Glutamatergic neuron (in vitro differentiated cells): ENCODE measurements at places on chromosomes 7 and 10. TPM values are rescaled to one million over a fixed set of nuclear protein-coding genes. Genes with fewer than 3 reads are reported as not detected.

DNA sequence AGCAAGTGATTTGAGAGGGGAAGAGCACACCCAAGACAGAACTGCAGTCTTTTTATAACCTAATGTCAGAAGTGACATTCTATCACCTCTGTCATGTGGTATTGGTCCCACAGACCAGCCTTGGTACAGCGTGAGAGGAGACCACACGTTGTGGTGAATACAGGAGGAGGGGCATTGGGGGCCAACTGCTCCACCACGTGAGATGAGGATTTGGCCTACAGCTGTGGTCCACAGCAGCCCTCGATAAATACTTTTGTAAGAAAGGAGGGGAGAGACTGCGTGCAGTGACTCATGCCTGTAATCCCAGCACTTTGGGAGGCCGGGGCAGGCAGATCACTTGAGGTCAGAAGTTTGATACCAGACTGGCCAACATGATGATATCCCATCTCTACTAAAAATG is 243.1 kb downstream of the FGFR2 start:
- peaks cover 2% of the 10 kb centered on the region for H3K27me3 ChIP-seq
- H3K27ac ChIP-seq: no peak overlapping the region
- H3K4me3 ChIP-seq: no peak overlapping the region
- peaks cover 5% of the 10 kb centered on the region for H3K4me1 ChIP-seq
- no peaks in the 10 kb centered on the region for H3K36me3 ChIP-seq
- no peak for DNase-seq

DNA sequence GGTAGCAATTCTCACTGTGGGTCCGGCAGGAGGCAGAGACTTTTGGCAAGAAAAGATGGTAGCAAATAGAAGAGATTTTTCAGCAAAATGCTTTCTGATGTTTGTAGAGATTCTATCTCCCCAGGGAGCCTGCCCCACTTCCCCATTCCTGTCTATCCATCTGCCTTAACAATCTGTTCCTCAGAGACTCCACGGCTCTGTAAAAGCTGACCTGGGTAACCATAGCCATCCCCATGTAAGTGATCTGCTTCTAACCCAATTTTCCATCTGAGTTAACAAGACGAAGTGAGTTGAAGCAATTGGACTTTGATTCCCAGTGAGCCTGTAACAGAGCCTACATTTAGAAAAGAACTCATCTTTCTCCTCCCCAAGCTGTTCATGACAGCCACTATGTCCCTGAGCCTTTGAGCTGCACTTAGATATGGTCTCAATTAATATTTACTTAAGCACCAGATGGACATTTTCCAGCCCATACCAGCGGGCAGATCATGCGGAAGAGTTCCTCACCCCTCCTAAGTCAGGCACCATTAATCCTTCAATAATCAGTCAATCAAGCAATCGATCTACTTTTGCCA is 896.1 kb downstream of the CCSER2 start:
- H3K4me3 ChIP-seq: peak overlapping the region; percentile 58
- peak; percentile 38 for DNase-seq
- peaks cover 8% of the 10 kb centered on the region for H3K27me3 ChIP-seq
- H3K4me1 ChIP-seq: peaks cover 38% of the 10 kb centered on the region

- no peak for DNase-seq
- peaks cover 11% of the 10 kb centered on the region for H3K4me1 ChIP-seq
- no peak overlapping the region for H3K27ac ChIP-seq
- H3K4me3 ChIP-seq: no peak overlapping the region
These were observed 3.5 kb downstream of the ACTA2 start for GRCh38 chr10:88949051-88949450.

DNA sequence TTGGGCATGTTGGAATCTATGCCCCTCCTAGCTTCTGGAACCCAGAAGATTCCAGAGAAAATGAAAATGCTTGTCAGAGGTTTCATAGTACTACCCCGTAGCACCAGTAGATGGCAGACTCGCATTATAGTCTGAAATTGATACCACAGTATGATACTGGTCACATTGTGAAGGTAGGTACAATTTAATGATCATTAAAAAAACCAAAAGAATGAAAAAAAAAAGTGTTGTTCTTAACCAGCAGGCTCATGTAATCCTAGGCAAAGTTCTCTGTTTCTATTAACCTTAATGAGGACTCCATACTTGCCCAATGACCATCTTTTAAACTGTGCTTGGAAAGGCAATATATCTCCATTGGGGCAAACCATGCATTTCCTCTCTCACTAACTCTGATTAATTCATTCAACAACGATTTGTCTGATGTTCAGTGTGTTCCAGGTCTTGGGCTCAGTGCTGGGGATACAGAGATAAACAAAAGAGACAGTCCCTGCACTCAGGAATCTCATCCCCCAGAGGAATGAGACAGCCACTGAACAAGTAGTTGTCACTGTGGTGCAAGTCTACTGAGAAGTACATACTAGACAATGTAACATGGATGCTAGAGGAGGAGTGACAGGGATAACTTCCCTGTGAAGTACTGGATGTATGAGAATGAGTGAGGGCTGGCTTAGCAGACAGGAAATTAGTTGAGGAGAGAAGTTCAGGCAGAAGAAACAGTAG is 223.5 kb upstream of the PHYHIPL start:
- no peak overlapping the region for H3K4me3 ChIP-seq
- H3K27ac ChIP-seq: no peak overlapping the region
- H3K27me3 ChIP-seq: no peaks in the 10 kb centered on the region
- no peaks in the 10 kb centered on the region for H3K36me3 ChIP-seq

DNA sequence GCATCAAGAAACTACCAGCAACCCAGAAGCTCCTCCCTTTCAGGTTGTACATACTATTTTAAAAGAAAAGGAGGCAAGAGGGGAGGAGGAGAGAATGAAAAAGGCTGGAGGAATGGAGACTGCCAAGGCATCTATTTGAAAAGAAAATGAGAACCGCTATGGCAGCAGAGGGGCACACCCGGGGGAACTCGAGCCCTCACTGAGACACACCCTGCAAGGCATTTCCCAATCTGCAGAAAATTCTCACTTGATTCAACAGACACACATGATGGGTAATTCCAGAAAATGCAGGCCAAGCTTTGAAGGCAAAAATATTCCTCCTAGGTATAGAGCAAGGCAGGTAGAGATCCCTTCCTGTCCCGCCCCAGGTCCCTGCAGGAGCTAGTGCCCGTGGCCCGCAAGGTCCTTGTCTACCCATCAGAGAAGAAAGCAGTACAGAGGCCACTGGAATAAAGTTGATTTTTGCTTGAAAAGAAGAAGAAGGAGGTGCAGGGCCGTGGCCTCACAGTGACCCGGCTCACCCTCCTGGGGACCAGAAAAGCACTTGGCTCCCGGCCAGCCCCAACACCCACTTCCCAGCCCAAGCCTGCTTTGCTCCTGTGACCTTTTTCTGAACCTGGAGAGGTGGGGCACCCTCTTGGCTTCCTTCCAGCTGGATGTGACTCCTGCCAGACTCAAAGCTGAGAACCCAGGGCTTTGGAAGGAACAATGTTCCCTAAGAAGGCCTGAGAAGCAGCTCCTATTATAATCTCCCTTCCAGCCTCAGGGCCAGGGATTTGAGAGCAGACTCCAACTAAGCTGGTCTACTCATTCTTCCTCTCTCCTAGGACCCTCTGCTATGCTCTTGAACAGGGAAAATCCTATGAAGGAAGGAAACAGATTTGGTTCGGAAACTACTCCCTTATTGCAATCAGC is 6.2 kb upstream of the PIK3CG start:
- H3K27ac ChIP-seq: no peak overlapping the region
- H3K4me3 ChIP-seq: no peak overlapping the region
- no peaks in the 10 kb centered on the region for H3K36me3 ChIP-seq
- no peaks in the 10 kb centered on the region for H3K27me3 ChIP-seq
- no peaks in the 10 kb centered on the region for H3K4me1 ChIP-seq
- DNase-seq: no peak

- peaks cover 2% of the 10 kb centered on the region for H3K27me3 ChIP-seq
- H3K36me3 ChIP-seq: no peaks in the 10 kb centered on the region
- DNase-seq: no peak
- peaks cover 28% of the 10 kb centered on the region for H3K4me1 ChIP-seq
- H3K4me3 ChIP-seq: no peak overlapping the region
These were observed 102.0 kb downstream of the FAM53B start for GRCh38 chr10:124642088-124642710.

GRCh38 chr10:52257692-52258075 is 56.4 kb upstream of the DKK1 start:
- no peak overlapping the region for H3K4me3 ChIP-seq
- peaks cover 21% of the 10 kb centered on the region for H3K4me1 ChIP-seq
- H3K36me3 ChIP-seq: no peaks in the 10 kb centered on the region
- H3K27ac ChIP-seq: no peak overlapping the region
- no peaks in the 10 kb centered on the region for H3K27me3 ChIP-seq

DNA sequence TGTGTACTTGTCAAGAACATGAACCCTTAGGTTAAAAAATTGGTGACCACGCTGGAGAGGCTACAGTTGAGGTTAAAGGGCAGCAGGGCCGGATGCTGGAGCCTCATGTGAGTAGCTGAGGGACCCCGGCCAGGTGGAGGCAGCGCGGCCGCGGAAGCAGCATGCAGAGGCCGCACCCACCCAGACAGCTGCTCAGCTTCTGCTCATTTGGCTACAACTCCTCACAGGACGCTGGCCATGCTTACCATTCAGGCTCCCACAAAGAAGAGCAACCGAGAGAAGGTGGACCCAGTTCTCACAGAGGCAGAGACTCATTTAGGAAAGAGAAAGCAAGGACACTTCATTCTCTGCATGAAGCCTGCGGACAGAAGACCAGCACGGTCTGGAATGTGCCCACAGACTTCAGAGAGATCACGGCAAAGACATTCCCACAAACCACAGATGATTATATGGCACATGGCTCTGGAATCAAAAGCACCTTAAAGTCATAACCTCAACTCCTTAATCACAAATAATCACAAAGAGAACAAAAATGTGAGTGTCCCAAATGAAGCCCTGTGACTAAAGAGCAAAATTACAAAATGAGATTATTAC is 94.4 kb downstream of the VOPP1 start:
- peaks cover 17% of the 10 kb centered on the region for H3K4me1 ChIP-seq
- peaks cover 16% of the 10 kb centered on the region for H3K36me3 ChIP-seq
- peak overlapping the region; percentile 9 for H3K27ac ChIP-seq

GRCh38 chr7:102914585-102914984 is 1.8 kb downstream of the LRRC17 start:
- no peak for DNase-seq
- peaks cover 8% of the 10 kb centered on the region for H3K4me1 ChIP-seq
- H3K4me3 ChIP-seq: no peak overlapping the region
- no peak overlapping the region for H3K27ac ChIP-seq
- H3K36me3 ChIP-seq: no peaks in the 10 kb centered on the region

- H3K4me3 ChIP-seq: no peak overlapping the region
- no peaks in the 10 kb centered on the region for H3K36me3 ChIP-seq
- no peaks in the 10 kb centered on the region for H3K27me3 ChIP-seq
- no peak for DNase-seq
- H3K27ac ChIP-seq: no peak overlapping the region
These were observed 786.1 kb downstream of the ANKRD7 start for GRCh38 chr7:119010635-119011034.

DNA sequence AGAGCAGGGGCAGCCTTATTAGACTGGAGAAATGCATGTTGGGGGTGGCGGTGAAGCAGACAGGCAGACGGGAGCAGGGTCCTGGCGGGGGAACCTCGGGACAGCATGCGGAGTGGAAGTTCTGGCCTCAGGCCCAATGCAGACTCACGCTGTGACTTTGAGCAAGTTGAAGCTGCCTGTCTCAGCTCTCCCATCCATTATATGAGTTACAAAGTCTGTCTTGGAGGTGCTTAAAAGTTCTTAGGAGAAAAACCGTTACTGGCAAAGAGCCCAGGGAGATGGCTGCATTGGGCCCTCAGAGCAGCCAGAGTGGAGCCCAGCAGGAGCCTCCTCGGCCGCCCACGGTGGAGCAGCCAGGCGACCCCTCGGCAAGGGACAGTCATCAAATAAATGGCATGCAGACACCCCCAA is 509.5 kb downstream of the PLXNA4 start:
- H3K36me3 ChIP-seq: peaks cover 5% of the 10 kb centered on the region
- no peak for DNase-seq
- H3K27me3 ChIP-seq: peaks cover 3% of the 10 kb centered on the region
- no peak overlapping the region for H3K4me3 ChIP-seq

DNA sequence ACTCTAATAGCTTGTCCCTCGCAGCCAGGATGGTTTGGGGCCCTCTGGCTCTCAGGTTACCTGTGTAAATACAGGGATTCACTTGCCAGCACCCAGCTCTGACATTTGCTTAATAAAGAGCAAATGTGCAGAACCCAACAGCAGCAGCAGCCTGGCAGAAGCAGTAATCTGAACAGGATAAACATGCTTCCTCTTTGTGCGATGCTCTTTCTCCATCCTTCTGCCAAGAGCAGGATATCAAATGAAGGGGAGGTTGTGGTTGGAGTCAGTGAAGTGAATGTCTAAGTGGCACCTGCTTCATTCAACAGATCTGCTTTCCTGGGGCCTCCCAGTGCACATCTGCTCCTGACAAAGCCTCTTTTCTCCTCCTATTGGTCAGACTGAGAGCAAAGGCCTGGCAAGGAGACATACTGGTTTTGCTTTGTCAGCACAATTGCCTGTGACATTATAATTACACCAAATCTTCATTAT is 130.3 kb downstream of the NRF1 start:
- H3K4me3 ChIP-seq: no peak overlapping the region
- DNase-seq: peak; percentile 33
- H3K4me1 ChIP-seq: peaks cover 37% of the 10 kb centered on the region
- peak overlapping the region; percentile 78 for H3K27ac ChIP-seq

DNA sequence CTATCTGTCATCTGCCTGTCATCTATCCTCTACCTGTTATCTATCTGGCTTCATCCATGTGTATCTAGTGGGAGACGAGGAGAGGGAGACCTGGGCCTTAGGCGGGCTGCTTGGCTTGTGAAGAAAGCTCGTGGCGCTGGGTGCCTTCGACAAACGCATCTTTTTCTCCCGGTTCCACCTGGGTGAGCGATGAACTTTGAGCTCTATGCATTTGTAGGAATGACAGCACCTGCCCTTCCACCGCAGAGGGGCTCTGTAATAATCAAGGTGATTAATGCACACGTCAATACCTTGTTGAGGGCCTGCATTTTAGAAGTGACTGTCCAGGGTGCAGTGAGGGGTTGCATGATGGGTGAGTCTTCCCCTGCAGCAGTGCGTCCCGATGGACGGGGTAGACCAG is 2.6 kb upstream of the VIPR2 start:
- H3K27ac ChIP-seq: no peak overlapping the region

DNA sequence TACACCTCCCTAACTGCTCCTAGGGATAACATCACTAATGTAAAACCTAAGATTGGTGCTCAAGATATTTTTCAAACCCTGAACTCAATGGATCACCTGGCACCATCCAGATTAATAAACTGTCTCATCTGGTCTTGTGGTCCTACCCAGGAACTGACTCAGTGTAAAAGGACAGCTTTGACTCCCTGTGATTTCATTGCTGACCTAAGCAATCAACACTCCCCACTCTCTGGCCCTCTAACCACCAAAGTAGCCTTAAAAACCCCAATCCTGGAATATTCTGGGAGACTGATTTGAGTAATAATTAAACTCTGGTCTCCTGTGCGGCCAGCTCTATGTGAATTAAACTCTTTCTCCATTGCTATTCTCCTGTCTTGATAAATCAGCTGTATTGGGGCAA is 6.2 kb upstream of the USP54 start:
- no peak overlapping the region for H3K27ac ChIP-seq
- H3K27me3 ChIP-seq: no peaks in the 10 kb centered on the region
- no peaks in the 10 kb centered on the region for H3K36me3 ChIP-seq
- no peak overlapping the region for H3K4me3 ChIP-seq

- peaks cover 14% of the 10 kb centered on the region for H3K4me1 ChIP-seq
- H3K27ac ChIP-seq: no peak overlapping the region
- no peaks in the 10 kb centered on the region for H3K36me3 ChIP-seq
- no peak for DNase-seq
These were observed 44.2 kb upstream of the TMEM213 start for GRCh38 chr7:138753610-138754009.

The WDR86 gene
- 70.5 TPM for total RNA-seq

The SMKR1 gene
- 0.98 TPM for total RNA-seq

The TMEM130 gene
- total RNA-seq: 7.8 TPM

The SLC35B4 gene
- total RNA-seq: 40.9 TPM

The NME8 gene
- total RNA-seq: not detected

The LHPP gene
- total RNA-seq: 6.0 TPM

The GHRHR gene
- not detected for total RNA-seq

The SPAM1 gene
- not detected for total RNA-seq
